Left renal pelvis (tissue), 4 donors: ENCODE measurements at places on chromosomes 4 and X. TPM values are rescaled to one million over a fixed set of nuclear protein-coding genes. Genes with fewer than 3 reads are reported as not detected.

The LANCL3 gene
- 0.15 TPM for polyA plus RNA-seq

The SRPX2 gene
- polyA plus RNA-seq: 12.7 TPM

The NWD2 gene
- 0.09 TPM for polyA plus RNA-seq

The SLC9B1 gene
- polyA plus RNA-seq: 4.3 TPM

The TNMD gene
- 2.3 TPM for polyA plus RNA-seq

The RIPPLY1 gene
- polyA plus RNA-seq: 2.9 TPM

- DNase-seq: no peak
These were observed 55.8 kb upstream of the GAB1 start for GRCh38 chr4:143280861-143281260.

DNA sequence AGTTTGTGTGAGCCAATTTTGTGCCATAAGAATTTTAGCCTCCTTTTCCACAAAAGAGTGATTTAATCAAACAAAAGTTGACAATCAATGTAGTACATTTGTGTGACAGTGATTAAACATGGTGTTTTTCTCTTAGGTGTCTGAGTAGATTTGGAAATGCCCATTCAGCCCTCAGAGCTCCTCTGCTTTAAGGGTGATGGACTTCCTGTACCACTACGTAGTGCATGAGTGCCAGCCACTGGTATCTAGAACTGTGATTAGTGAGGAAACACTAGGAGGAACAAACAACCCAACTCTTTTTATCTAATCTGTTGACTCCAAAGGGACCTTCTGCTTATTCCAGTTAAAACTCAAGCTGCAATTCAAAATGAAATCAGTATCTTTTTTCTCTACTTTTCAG lies 151.7 kb downstream of the SNCA start:
- no peak for DNase-seq

DNA sequence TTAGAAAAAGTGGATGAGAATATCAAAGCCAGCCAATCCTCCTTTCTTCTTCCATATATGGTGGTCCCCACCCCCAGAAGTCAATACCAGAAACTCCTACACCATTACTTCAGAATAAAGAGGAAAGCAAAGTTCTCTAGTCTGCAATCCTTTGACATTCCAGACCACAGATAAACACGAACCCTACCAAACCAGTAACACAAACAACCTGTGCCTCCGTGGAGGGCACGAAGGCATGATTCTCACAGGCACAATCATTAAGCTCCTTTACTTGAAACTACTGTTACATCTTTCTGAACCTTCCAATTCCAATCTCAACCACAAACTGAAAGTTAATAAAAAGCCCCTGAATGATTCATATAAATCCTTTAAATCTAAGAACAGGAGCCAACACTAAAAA lies 16.3 kb downstream of the MAML3 start:
- no peak for DNase-seq

DNA sequence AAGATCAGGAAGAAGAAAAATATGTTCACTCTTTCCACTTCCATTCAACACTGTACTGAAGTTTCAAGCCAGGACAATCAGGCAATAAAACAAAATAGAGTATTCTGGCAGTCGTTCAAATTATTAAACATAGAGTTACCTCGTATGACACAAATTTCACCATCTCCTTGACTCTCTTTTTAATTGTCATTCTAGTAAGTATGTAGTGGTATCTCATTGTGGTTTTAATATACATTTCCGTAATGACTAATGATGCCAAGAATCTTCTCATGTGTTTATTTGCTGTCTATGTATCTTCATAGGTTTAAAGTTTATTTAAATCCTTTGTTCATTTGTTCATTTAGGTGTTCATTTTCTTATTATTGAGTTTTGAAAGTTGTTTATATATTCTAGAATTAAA lies 352.2 kb downstream of the IDS start:
- DNase-seq: no peak

GRCh38 chrX:12058087-12058486 lies 80.2 kb upstream of the FRMPD4 start:
- DNase-seq: no peak

DNA sequence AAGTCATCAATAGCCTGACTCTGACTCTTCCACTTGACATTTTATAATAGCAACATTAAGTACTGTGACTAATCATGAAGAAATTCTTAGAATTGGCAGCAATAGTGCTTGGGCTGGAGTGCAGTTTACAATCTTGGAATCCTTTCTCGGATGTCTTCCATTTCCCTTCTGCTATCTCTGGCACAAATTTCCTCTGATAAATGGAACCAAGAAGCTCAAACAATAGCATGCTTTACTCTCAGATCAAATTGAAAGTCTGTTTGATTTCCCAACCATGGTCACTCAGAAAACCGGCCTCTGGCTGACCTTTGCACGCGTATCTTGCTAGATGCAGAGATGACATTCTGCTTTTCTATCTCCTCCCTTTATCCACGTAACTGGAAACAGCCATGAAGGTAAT lies 99.0 kb upstream of the SPANXC start:
- DNase-seq: no peak

- DNase-seq: no peak
These were observed 151.1 kb downstream of the SLC7A11 start for GRCh38 chr4:138090918-138091676.

DNA sequence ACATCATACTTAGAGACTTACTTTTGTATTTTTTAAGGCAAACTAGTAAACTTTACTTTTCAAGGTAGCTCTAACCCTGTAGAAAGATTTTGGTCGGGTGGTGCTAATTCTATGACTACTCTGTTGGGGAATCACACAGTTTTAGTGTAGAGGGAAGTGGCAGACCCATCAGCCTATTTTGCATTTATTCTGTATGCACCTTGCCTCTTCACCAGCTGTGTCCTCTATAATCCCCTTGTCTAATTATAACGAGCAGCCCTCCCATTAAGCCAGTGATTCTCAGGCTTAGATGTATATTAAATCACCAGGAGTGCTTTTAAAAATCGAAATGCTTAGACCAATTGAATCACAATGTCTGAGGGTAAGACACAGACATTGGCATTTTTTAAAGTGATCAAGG lies 78.1 kb downstream of the GALNT7 start:
- DNase-seq: no peak

DNA sequence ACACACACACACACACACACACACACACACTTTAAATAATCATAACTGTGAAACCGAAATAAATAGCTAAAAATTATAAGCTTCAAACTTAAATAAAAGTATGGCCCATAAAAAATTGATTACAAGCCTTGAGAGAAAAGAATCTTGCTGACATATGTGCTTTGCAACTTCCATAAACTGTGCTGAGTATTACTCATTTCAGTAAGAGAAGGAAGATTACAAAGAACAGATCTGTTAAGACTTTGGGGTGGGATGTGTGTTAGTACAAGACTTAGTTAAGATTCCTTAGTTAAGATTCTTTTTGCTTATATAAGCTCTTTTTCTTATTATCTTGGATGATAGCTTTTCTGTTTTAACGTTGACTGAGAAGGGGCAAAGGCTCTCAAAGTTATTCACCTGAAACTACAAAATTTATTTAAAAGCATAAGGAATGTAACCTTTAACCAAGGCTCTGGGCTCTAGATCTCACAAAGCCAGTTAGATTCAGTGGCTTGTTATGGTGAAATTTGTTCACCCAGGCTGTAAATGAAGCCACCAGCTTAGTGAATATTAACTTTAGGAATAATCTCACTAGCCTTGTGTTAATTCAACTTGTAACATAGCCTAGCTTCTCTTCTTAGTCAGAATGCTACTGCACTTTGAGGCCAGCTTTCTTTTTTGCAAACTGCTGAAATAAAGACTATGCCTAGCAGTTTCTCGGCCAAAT lies 58.2 kb downstream of the ARSJ start:
- DNase-seq: no peak

GRCh38 chr4:184651899-184652298 lies 2.4 kb downstream of the PRIMPOL start:
- DNase-seq: no peak

DNA sequence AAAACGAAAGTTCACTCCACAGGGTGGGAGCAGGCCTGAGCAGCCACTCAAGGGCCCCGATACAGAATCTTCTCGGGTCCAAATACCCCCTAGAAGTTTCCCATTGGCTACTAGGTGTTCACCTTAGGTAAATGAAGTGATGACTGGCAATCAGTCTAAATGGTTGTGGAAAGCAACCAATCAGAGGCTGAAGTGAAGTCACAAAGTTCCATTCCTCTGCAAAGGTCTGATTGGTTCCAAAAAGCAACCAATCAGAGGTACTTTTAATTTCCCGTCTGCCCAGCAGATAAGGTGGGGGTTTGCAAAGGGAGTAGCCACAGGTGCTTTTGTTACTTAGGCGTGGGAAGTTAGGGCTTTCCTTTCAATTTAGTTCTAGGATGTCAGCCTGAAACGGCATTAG lies 58.2 kb upstream of the NKAP start:
- no peak for DNase-seq

GRCh38 chr4:2417226-2417764 lies 1.1 kb downstream of the ZFYVE28 start:
- no peak for DNase-seq

DNA sequence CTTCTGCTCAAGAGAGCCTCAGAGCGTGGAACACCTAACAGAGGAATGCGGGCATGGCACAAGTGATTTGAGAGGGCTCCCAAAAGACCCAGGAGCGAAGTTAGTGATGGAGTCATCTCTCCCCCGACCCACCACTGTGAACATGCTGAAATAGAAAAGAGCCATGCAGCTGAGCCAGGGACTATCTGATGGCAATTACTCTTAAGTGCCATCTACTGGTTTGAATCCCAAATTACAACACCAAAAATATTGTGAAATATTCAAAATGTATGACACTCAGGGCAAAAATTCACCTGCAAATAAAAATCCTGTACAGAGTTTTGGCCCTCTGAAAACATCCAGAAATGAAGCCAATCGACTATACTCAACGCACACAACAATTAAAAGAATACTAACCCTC lies 2038.9 kb upstream of the ADGRL3 start:
- DNase-seq: no peak

DNA sequence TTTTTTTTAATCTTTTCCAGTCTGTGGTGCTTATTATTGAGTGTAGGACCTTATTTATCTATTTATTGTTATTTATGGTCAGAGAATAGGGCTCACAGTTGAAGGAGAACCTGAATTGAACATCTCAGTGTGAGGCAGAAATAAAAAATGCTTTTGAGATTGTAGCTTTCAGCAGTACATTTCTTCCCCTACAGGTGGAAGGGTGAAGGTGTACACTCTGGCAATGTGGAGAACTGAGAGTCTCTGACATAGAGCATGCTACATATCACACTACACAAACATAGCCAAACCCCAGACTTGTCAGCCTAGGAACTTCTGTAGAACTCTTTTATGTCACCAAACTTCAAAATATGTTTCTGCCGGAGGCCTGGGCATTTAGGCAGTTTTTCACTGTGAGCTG lies 140.2 kb downstream of the STIM2 start:
- DNase-seq: no peak

DNA sequence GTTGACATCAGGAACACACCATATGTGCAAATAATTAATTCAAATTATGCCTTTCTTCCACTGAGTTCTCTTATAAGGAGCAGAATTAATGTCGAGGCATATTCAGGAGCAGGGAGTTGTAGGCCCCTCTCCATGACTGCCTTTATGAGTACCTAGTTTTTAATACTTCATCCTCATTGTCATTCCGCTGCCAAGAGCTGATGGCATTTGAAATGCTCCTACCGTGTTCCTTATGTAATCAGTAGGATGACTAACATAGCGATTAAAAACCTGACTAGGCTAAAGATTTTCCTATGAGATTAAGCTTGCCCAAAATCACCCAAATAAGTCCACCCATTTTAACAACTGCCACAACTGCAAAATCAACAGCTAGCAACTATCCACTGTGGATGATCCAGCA lies 220.6 kb downstream of the DHX15 start:
- DNase-seq: no peak

GRCh38 chr4:40506066-40506465 lies 123.6 kb downstream of the RBM47 start:
- DNase-seq: no peak

DNA sequence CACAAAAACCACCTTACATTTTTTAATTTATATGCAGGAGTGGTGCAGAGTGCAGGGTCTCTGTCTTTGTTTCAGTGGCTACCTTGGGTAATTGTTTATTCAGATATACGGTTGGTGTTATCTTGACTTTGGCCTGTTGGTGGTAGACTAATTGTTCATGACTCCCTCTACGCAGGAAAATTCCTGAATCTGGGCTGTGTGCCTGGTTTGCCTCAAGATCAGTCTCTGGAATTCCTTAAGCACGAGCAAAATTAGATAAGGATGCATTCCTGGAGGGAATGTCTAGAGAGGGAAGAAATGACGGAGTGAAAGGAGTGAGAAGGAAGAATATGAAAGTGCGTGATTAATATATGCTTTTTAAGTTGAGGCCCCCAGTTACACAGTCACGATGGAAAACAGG lies 576.9 kb upstream of the PCDH10 start:
- no peak for DNase-seq

- DNase-seq: no peak
These were observed 104.2 kb downstream of the TMEM131L start for GRCh38 chr4:153570228-153570973.

GRCh38 chr4:72302981-72303704 lies 265.9 kb downstream of the ADAMTS3 start:
- DNase-seq: peak; percentile 41

DNA sequence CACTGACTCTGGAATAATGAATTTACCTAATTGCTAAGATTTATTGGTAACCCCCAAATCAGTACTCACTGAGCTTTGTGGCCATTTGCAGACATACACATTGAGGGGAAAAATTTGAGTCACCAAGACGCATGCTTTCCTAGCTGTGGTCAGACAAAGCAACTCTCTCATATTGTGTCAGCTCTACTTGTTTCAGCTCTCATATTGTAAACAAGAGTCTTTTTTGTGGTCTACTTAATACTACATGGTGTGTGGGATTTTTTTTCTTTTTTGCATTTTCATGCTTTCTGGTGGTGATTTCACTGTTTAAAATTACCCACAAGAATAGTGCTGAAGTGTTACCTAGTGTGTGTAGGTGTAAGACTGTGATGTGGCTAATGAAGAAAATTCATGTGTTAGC lies 428.2 kb upstream of the GALNT7 start:
- no peak for DNase-seq

DNA sequence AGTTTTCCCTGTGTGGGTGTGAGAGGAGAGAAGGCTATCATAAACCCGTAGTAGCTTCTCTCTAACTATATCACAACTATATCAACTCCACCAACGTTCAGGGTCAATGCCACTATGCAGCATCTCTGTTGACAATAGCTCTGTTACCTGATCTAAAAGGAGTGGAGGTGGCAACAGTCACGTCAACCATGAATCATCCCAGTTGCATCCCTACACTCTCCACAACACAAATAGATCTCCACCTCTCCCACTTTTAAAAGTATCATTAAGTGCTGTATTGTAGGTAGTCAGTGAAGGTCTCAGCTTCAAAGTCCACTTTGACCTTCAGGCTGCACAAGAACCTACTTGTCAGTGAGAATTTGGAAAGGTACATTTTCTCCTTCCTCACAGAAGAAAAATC lies 600.5 kb upstream of the GRIA3 start:
- DNase-seq: no peak

DNA sequence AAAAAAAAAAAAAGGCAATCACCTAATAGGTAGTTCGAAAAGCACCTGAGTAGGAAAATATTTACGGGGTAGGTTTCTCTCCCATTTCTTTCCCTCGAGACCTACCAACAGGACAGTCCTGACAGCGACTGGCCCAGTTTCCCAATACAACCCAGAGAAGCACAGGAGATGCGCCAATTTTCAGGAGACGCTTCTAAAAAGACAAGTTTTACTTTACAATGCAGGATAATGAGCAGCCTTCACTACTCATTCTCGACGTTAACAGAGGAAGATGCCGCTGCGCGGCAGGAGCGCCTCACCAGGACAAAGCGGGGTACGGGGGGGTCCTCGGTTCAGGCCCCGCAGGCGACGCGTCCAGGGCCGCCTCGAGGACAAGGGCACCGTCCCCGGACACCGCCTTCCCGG lies 708 bp downstream of the BCLAF3 start:
- no peak for DNase-seq

GRCh38 chr4:38538517-38538916 lies 125.5 kb upstream of the KLF3 start:
- DNase-seq: no peak
